Stimulated activated CD8-positive, alpha-beta memory T cell treated with anti-CD3 and anti-CD28 coated beads, Interleukin-7, amount 100 ng/mL, for 1 hour (primary cell): ENCODE measurements at places on chromosomes 3 and 15.

- DNase-seq: no peak
Observed at GRCh38 chr3:31027191-31027761, 132.8 kb upstream of the GADL1 start.

DNA sequence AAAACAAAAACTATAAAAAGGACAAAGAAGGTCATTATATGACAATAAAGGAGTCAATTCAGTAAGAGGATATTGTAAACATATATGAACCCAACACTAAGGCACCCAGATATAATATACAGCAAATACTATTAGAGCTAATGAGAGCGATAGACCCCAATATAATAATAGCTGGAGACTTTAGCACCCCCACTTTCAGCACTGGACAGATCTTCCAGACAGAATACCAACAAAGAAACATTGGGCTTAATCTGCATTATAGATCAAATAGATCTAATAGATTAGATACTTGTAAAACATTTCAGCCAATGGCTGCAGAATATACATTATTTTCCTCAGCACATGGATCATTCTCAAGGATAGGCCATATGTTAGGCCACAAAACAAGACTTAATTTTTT is 53.4 kb downstream of the NUDT16 start:
- DNase-seq: no peak

DNA sequence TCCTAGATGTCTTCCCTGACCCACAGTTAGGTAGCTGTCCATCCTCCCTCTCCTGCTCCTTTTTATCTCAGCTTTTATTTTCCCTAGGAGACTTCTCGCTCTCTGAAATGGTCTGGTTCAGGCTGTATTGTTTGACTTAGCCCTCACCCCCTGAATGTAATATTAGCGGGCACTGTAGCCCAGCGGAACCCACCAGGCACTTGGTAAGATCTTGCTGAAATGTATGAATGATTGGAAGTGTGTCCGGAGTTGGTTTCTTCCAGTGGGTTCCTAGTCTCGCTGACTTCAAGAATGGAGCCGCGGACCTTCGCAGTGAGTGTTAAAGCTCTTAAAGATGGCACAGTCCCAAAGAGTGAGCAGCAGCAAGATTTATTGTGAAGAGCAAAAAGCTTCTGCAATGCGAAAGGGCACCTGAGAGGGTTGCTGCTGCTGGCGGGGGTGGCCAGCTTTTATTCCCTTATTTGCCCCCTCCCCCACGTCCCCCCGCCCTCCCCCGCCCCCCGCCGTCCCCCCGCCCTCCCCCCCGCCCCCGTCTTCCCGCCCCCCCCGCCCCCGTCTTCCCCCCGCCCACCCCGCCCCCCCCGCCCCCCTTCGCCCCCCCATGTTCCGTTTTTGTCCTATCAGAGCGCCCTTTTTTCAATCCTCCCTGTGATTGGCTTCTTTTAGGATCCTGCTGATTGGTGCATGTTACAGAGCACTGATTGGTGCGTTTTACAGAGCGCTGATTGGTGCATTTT is 694 bp upstream of the EEFSEC start:
- DNase-seq: no peak

- DNase-seq: no peak
Observed at GRCh38 chr3:14110699-14111098, 14.0 kb downstream of the CHCHD4 start.

- DNase-seq: no peak
Observed at GRCh38 chr15:65244638-65245037, 33.4 kb upstream of the CILP start.

- no peak for DNase-seq
Observed at GRCh38 chr3:154943981-154944380, 136.1 kb upstream of the MME start.

GRCh38 chr3:9909221-9910013 is 6.8 kb downstream of the IL17RE start:
- DNase-seq: no peak

- DNase-seq: peak; percentile 62
Observed at GRCh38 chr3:14508966-14509795, 31.0 kb downstream of the GRIP2 start.

GRCh38 chr15:94274745-94275144 is 43.4 kb downstream of the MCTP2 start:
- DNase-seq: no peak

- no peak for DNase-seq
Observed at GRCh38 chr15:24269166-24269571, 406.4 kb upstream of the NPAP1 start.

DNA sequence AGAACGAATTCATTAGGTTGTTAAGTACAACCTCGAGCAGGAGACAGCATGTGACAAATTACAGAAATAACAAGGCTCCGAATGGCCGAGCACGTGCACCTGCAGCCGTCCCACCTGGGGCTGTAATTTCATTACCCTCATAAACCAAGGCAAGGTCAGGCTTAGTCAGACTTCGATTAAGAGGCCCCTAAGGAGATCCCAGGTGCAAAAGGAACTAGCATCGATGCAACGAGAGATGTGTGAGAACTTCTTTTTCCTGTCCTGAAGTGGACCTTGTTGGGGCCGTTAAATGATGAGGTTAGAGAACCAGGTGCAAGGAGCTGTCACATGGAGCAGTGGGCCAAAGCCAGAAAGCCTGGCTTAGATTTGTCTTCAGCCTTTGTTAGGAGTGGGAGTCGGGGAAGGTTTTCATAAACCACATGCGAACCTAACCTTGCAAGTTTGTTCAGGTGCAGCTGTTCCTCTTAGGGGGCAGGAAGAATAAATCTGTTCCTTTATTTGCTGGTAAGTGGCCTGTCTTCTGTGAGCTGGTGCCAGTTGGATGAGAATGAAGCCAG is 559.9 kb upstream of the MCTP2 start:
- DNase-seq: no peak

DNA sequence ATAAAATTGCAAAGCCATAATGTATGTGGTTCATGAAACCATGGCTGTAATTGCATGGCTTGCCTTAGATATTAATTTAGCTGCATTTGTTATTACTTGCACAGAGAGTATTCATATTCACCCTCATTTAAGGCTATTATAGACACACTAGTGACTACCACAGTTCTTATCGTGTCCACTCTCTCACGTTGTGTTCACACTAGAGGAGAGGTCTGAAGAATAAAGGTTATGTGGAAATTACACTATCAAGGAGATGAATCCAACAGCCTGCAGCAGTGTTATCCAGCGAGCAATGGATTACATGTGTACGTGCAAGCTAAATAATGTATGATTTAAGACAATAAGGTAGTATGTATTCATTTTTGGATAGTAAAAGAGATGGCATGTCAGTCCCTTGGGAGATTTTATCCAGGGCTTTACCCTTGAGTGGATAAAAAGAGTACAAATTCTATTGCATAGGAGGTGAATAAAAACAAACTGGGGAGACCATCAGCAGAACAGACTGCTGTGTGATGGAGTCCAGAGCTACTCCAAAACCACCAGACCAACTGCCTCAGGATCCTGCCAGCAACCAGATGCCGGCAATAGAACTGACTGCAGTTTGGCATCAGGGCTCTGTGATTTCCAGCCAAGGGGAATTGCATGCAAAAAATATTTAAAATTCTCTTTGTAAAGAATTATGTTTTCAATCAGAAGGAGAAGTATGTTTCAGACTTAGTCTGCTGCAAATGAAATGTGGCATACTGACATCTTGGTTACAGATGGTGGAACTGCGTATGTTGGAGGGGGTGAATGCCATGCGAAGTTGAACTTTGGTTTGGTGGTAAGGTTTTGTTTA is 146.6 kb downstream of the RBMS3 start:
- DNase-seq: no peak

DNA sequence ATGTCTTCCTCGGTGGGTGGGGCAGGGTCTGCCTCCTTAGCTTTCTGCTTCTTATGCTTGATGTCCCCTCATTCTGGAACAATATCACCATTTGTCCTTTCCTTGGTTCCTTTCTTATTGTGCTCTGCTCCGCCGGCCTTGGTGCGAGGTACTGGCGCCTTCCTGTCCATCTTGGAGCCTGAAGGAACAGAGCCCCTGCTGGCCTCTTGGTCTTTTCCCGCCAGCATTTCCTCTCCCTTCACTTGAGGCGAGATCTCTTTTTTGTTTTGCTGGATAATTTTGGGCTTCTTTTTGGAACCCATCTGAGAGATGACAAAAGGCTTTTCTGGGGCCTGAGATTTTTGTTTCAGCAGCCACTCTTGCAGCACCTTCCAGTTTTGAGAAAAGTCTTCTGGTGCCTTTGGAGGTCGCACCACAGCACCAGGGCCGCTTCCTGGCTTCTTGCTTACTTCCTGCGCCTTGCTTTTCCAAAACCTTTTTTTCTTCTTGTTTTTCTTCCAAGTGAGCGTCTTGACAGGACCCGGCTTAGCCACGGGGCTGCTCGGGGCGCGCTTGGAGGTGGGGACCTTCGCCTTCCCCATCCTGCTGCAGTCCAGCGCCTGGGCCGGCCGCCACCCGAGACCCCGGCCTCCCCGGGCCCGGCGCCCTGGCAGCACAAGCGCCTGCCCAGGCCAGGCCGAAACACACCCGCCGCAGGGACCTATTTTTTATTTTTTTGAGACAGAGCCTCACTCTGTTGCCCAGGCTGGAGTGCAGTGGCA is 127.1 kb downstream of the KLF13 start:
- DNase-seq: no peak

GRCh38 chr15:75578173-75578947 is 755 bp downstream of the PTPN9 start:
- no peak for DNase-seq

- DNase-seq: no peak
Observed at GRCh38 chr15:61081027-61081322, 148.1 kb downstream of the RORA start.

DNA sequence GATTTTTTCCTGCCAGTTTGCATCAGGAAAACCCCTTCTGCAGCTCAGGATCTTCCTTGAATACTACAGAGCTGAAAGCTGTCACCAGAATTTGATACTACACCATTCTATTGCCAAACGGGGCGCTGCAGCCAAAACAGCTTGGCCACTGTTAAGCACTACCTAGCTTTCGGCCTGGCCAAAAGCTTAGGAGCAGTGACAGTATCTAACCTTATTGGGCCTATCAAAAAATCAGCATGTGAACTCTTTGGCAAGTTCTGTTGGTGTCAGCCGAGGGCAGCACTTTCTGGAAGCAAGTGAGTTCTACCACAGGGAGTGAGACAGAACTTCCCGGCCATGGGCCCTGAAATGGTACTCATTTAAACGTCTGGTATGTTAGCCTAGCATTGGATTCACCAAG is 16.1 kb upstream of the GYG1 start:
- DNase-seq: no peak

- no peak for DNase-seq
Observed at GRCh38 chr3:14231145-14231990, 52.8 kb downstream of the LSM3 start.

GRCh38 chr3:98531622-98532274 is at the start of gene GPR15:
TSS of gene GPR15 (plus strand) at chr3:98531978. CDS start at chr3:98532034, 56 bp downstream.
- no peak for DNase-seq

- no peak for DNase-seq
Observed at GRCh38 chr3:56787258-56787775, 14.4 kb downstream of the ARHGEF3 start.

DNA sequence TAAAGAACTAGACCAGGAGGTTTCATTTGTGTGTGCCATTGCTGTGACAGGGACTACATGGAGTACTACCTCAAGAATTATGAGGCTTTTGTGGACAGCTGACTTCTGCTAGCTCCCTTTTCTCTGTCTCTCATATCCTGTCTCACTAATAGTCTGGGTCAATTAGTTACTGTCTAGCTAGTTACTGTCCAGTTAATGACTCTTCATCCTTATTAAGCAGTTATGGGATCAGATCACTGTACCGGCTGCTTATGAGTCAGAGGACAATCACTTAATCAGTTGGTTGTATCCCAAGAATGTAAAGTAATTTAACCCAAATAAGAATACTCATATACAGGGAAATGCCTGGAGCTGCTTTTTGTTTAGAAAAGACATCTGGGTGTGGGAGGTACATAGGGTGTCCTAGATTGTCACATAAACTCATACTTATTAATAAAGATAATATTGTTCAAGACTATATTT is 158.0 kb downstream of the CDIN1 start:
- no peak for DNase-seq

DNA sequence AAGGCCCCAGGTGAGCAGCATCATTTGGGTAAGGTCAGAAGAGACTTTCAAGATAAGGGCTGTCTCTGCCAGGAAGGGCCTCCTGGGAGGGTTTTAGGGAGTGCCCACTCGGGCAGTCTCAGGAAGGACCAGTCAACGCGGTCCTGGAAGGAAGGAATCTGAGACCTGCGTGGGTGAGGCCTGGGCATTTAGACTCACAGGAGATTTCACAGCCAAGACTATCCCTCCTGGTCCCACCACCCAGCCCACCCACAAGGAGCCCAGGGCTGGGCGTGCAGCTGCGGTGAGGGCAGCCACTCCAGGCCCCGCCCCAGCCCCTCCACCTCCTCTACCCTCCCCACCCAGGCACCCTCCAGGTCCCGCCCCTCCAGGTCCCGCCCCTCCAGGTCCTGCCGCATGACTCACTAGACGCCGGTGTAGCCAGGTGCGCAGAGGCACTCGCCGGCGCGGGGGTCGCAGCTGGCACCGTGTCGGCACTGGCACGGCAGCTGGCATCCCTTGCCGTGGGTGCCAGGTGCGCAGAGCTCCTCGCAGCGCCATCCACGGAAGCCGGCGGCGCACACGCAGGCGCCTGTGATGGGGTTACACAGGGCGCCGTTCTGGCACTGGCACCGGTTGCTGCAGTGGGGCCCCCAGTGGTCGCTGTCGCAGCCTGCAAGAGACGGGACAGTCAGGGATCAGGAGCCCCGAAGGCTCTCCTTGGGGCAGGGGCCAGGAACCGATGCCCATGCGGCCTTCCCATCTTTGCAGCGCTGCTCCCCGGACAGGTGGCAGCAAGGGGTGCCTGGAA is 112.7 kb downstream of the RAB11A start:
- peak; percentile 35 for DNase-seq

- no peak for DNase-seq
Observed at GRCh38 chr15:55564347-55565145, 23.6 kb downstream of the PYGO1 start.

DNA sequence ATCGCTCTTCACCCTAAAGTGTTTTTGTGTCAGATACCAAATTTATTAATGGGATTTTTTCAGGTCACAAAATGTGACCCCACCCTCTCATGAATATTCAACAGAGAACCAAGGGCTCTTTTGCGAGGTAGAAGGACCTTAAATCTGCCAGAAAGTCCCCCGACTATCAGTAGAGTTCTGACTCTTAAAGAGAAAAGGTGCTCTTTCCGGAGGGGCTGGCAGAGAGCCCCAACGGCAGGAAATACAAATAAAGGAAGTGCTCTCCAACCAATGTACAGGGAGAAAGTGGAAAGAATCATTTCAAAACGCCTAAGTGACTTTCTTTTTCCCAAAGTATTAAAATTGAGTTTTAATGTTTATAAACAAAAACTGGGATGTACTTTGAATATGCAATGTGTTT is 517.2 kb downstream of the FOXP1 start:
- DNase-seq: no peak

- no peak for DNase-seq
Observed at GRCh38 chr3:177887475-177887874, 648.8 kb upstream of the KCNMB2 start.

- no peak for DNase-seq
Observed at GRCh38 chr3:106018102-106018501, 149.3 kb upstream of the CBLB start.

- peak; percentile 61 for DNase-seq
Observed at GRCh38 chr15:89690276-89691218, at the start of the genes PEX11A and WDR93. TSS of gene PEX11A (minus strand) at chr15:89690754. CDS start at chr15:89690632, 122 bp downstream. TSS of gene WDR93 (plus strand) at chr15:89690811. CDS start at chr15:89701747, 10,936 bp downstream.

GRCh38 chr15:98669638-98670037 is 21.3 kb downstream of the IGF1R start:
- no peak for DNase-seq
